Epithelial cell of esophagus (primary cell): ENCODE measurements at places on chromosomes 6 and 20.

GRCh38 chr6:1923449-1923848, 313.7 kb downstream of the FOXC1 start:
- DNase-seq: no peak

DNA sequence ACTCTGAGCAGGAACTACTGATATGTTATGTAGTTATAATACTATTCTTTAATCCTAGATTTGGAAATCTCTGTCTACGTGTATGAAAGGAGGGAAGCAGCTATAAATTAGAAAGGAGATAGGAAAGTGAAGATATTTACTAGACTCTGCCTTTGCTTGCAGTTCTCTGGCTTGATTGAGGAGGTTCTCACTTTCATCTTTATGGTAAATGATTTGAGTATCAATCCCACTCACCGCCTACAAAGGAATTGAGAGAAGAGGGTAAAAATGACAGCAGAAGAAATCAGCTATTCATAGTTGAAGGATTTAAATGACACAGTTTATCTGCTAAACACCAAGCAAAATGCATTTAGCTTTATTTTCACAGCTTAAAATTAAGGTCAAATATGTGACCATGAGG, 67.3 kb downstream of the FAM229B start:
- no peak for DNase-seq

- DNase-seq: no peak
Measured at GRCh38 chr20:33675136-33675959, 1.1 kb upstream of the NECAB3 start.

GRCh38 chr20:15204234-15204633, 866.8 kb upstream of the FLRT3 start:
- DNase-seq: no peak

DNA sequence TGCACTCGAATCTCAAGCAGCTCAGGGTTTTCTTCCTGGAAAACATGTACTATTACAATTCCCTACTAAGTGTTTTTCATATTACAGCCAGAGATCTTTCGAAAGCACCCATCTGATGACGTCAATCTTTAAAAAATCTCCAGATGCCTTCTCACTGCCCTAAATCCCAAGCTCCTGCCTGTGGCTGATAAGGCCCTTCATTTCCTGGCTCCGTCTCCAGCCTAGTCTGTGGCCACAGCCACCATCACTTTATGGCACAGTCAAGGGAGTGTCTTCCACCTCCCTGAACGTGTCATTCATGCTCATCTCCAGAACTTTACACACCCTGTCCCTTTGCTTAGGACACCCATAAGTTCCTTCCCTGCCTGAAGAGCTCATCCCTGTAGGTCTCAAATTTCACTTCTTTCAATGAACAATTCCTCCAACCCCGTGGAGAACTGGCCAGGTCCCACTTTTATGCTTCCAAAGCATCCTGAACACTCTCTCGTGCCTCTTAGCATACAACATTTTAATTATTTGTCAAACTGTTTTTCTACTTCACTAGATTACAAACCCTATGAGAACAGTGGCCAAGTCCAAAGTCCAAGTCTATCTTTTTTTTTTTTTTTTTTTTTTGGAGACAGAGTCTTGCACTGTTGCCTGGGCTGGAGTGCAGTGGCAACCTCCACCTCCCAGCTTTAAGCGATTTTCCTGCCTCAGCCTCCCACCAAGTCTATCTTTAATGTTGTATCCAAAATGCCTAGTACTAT, 106.1 kb upstream of the AGPAT4 start:
- no peak for DNase-seq

DNA sequence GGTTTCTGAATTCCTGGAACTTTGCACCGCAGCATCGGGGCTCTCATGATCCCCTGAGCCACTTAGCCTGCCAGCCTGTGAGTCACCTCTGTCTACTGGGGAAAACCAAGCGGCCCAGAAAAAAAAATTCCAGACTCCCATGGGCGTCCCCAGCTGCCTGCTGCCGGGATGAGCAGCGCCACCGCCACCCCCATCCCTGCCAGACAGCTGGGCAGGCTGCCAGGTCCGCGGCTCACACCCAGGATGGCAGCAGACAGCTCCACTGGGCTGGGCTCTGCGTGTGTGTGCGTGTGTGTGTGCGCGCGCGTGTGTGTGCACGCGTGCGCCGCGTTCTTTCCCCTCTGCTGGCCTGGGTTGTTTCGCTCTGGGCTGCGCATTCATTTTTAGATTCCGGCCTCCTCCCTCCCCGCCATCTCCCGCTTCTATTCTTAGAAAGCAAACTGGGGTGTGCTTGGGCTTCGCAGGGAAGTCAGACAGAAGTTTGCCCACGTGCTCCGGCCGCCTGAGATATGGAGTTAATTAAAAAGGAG, 38.9 kb upstream of the PMEPA1 start:
- DNase-seq: peak; percentile 88

- DNase-seq: peak; percentile 97
Measured at GRCh38 chr6:138455746-138456400, 43.4 kb downstream of the NHSL1 start.

GRCh38 chr20:47320990-47321805, 35.3 kb downstream of the ZMYND8 start:
- peak; percentile 57 for DNase-seq

DNA sequence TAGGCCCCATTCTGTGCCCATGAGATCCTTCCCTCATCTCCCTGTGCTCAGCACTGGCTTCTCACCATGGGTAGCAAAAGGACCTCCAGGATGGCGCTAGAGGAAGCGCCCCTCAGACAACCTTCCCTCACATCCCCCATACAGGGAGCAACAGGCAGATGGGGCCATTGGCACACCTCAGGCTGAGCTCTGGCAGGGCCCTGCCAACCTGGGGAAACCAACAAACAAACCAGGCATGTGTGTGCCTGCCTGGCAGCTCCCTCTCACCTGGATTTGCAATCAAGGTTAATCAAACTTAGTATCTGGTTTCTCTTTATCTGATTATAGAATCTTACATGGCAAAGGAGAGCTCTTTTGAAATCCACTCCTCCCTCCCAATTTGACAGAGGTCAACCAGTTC, 134.9 kb downstream of the SLC23A2 start:
- DNase-seq: peak; percentile 62

DNA sequence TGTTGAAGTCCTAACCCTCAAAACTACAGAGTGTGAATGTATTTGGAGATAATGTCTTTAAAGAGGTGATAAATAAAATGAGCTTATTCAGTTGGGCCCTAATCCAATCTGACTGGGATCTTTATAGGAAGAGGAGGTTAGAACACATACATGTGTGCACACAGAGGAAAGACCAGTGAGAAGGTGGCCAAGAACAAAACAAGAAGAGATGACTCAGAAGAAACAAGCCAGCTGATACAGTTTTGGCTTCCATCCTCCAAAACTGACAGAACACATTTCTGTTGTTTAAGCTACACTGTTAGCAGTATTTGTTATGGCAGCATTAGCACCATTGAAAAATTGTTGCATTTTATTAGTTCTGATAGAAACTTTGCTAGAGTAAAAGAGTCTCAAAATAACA, 609.3 kb upstream of the IMPG1 start:
- DNase-seq: peak; percentile 8

DNA sequence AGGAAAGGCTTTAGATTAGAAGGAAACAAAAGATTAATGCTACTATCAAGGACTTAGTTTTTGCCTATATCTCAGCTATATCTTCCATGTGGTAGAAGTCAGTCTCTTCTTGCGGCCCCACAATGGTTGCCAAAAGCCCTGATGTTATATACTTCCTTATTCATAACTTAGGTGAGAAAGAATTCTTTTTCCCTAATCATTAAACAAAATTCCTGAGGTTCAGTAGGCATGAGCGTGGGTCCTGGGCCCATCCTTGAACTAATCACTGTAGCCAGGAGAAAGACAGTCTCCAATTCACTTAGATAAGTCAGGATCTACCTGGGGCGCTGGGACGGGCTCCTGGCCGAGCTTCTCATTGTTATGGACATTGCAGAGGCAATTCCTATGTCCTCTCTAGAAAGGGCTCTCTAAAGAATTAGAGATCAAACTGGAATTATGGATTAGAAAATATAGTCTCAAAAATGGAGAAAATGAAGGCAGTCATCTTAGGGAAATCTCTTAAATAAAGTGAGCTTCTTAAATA, 134.3 kb downstream of the KIF6 start:
- DNase-seq: no peak

DNA sequence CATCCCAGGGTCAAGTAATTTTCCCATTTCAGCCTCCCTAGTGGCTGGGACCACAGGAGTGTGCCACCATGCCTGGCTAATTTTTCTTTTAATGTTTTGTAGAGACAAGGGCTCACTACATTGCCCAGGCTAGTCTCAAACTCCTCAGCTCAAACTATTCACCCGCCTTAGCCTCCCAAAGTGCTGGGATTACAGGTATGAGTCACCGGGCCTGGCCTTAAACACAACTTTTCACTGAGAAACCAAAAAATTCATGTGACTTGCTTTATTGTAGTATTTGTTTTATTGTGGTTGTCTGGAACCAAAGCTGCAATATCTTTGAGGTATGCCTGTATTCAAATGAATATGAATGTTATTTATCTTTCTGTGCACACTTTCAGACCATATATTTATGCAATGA, 72.2 kb downstream of the RWDD2A start:
- peak; percentile 52 for DNase-seq

DNA sequence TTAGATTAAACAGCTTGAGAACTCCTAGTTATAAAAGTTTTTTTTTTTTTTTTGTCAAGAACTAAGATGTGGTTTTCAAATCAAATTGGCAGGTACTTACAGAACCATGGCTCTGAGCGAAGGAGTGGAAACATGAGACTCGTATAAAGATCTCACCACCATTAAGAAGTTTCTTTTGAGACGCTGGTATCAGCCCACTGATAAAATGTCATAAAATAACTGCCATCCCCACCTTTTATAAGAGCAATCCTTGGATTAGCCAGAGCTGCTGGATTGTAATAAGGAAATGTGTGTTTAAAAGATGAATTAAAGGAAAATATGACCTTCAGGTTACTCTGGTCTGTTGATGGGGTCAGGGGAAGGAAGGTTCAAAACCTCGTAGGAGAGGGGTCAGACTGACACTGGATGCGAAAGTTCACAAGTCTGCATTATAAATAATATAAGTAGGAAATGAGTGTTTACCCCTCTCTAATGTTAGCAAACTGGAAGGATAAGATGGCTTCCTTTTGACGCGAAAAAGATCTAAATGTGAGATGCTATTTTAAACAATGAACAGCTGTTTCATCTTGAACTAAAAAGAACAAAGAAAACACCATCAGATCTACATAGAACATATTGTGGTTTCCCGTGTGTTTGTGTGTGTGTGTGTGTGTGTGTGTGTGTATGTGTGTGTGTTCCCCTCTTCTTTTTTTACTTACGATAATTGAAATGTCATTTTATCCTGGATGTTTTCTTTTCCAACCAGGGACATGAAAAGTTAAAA, 386.8 kb upstream of the JAG1 start:
- DNase-seq: no peak

GRCh38 chr6:143262859-143263258, 187.6 kb downstream of the ADAT2 start:
- DNase-seq: no peak

- no peak for DNase-seq
Measured at GRCh38 chr6:55524441-55524840, 54.6 kb downstream of the HMGCLL1 start.

GRCh38 chr6:145765449-145765848, 30.1 kb upstream of the EPM2A start:
- no peak for DNase-seq

DNA sequence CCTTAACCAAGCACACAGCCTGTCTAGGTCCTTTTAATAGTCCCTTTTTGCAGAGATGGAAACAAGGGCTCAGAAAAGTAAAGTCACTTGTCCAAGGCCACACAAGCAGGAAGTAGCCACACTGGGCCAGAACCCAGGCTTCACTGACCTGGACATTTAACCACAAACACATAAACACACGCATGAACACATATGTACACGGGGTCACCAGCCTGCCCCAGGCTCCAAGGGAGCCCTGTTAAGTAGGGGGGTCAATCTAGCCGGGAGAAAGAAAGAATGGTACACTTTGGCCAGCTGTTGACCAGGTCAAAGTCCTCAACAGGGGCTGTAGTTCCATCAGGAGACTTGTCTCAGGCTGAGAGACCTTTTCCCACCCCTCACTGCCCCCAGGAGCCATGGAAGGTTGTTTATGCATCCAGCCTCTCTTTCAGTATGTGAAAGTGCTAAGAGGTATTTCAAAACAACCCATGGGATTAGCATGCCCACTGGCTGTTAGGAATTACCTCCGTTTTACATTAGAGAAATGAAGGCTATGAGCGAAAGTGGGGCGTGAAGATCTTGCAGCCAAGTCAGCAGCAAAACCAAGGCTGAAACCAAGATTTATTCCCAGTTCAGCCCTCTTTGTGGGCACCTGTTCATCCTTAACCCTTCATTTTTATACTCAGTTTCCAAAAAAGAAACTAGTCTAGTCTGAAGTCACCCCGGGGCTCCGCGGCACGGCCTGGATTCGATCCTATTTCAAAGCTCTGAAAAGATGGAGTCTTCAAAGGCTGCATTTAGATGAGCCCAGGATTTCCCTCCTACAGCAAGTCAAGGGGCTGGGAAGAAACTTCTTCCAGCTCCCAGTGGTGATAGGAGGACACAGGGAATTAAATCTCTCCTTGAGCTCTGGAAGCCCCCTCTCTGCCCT, 9.8 kb downstream of the SDC4 start:
- peak; percentile 51 for DNase-seq

- DNase-seq: peak; percentile 82
Measured at GRCh38 chr20:5191829-5192569, 65.2 kb downstream of the CDS2 start.

DNA sequence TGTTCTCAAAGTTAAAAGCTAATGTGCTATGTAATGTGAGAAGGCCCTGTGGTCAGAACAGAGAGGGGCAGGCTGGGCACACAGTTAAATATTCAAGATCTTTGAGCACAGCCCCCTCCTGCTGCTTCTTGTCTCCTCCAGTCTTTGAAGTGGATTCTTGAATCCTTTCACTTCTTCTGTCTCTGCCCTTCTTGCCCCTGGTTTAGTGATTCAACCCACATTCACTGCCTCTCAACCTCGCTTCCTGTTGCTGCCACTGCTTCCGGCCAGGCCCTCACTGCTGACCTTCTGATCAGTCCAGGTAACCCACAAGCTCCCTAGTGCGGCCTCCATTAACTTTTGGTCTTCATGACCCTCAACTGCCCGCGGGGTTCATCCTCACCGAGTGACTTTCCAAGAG, 417.3 kb upstream of the NOX3 start:
- DNase-seq: no peak

- no peak for DNase-seq
Measured at GRCh38 chr20:51796340-51796739, 6.0 kb downstream of the SALL4 start.

GRCh38 chr6:168097621-168098430, 18.8 kb upstream of the FRMD1 start:
- DNase-seq: no peak

- DNase-seq: peak; percentile 77
Measured at GRCh38 chr6:126716826-126717509, 377.1 kb downstream of the CENPW start.

- DNase-seq: no peak
Measured at GRCh38 chr6:3260772-3261517, 2.2 kb downstream of the PSMG4 start.

- DNase-seq: no peak
Measured at GRCh38 chr6:33977606-33978411, 168.1 kb downstream of the GRM4 start.

GRCh38 chr6:84411060-84411629, 183.7 kb upstream of the CEP162 start:
- peak; percentile 36 for DNase-seq

- peak; percentile 64 for DNase-seq
Measured at GRCh38 chr20:54062812-54063280, 7.5 kb downstream of the BCAS1 start.

- DNase-seq: no peak
Measured at GRCh38 chr6:83257791-83258190, 64.6 kb downstream of the RWDD2A start.
